ENCODE measurements at places on chromosomes 16 and 17.
A peak's percentile ranks its signal among the peaks of the same experiment; 100 is the strongest.

DNA sequence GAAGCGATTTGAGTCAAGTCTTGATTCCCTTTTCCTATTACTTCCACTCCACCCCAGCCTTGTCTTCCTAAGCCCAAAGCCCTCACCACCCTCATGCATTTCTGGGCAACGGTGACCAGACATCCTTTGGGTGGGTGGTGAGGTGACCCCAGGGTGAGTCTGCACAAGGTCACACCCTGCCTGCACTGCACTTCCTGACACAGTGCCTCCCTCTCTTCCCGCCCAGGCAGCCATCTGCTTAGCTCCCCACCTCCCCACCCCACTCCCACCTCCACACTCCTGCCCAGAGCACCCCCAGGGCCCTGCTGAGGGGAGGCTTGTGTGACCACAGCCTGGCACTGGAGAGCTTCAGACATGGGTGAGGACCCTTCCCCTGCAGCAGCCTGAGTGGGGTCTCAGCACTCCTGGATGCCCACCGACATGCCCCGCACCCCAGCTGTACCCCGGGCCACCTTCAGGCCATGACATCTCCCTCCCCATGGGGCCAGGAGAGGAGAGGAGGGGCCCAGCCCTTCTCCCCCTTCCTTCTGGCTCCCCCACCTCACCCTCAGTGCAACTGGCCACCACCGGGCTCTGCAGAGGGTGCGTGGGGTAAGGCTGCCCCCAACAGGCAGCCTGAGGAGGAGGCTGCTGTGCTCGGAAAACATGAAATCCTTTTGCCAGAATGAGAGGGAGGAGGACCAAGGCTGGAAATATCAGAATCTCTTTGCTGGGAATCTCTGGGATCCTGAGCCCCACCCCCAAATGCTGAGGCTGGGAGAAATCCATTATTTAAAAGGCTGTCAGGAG, 68.6 kb downstream of the CCT6B start:
- peak; percentile 4 for DNase-seq

GRCh38 chr17:187130-187529, 5.7 kb upstream of the DOC2B start:
- DNase-seq = no peak

DNA sequence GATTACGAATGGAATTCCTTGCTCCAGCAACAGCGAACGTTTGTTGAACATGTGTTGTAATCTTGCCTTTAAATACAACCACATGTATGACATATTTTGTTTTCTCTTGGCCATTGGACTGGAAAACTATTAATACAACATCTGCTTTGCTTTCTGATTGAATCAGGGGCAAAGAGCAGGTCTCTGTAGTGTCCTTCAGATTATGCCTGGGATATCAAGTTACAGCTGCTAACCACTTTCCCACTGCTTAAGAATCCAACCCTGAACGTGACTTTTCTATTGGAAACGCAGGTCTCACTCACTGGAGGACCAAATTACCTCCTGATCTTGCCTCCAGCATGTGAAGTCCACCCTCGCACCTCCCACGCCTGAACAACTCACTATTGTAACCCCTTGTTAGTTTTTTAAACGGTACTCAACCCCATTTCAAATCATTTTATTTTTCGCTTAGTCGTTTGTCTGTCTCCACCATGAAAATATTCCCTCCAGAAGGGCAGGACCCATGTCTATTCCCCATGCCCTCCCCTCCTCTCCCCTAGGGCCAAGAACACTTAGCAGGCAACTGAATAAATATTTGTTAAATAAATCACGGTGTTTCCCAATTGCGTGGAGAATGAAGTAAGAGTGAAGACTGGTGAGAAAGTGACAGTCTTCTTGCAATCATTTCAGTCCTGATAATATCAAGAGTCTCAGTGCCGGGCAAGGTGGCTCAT, 57.4 kb upstream of the MRTFB start:
- no peak for DNase-seq

DNA sequence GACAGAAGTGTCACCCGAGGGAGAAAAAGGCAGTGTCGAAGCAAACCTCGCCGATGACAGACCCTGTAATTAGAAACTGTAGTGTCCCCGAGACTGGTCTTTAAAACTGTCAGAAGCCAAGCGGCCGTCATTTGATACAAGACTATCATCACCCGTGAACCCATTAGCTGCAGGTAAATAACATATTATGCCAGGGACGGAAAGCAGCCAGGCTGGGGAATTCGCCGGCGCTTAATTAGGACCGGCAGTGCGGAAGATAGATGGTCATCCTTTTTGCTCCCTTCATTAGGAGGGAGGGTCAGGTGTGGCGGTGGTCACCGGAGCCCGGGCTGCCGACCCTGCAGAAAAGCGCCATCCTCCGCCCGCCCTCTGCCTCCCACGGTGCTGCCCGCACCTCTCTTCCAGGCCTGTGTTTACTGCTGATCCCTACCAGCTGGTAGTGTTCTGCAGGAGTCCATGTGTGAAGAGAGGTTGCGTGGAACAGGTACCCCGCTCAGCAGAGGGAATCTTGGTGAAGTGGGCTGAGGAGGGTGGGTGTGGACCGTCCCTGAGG, 109.4 kb upstream of the GSE1 start:
- DNase-seq = no peak

DNA sequence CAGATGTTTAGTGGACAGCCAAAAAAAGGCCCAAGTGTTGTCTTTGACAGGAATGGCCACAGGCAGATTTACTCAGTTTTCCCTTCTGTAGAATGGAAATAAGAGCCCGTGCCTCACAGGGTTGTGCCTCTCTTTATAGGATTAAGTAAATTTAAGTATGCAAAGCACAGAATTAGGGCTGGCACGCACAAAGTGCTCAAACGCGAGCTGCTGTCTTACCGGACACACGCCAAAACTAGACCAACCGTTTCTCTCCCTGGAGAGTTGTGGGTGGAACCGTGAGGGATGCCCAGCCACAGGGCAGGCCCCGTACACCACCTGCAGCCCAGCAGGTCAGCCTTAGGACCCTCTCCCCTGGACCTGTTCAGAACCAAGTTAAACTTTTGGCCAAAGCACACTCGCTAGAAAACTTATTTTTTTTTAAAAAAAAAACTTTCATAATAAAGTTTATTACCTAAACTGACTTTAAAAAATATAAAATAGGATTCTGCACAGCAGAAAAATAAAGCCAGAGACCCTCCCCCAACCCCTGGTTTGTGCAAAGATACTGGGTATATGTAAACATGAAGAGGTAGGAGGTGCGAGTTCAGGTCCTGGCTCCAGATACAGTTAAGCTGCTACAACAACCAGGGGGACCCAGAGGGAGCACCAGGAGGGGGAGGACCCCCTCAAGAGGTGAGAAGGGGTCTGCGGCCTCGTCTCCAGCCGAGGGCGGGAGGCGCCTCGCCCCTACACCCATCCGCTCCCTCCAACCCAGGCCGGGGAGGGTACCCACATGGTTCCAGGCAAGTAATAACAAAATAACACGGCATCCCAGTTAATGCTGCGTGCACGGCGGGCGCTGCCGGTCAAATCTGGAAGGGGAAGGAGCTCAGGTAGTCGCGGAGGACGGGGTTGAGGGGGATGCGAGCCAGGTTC, 1.8 kb downstream of the SOCS1 start:
- no peak for DNase-seq

All from stimulated activated CD4-positive, alpha-beta T cell treated with anti-CD3 and anti-CD28 coated beads, TNF-alpha, amount 100 ng/mL, for 48 hours (primary cell).